ENCODE measurements at places on chromosomes 7 and 10. TPM values are rescaled to one million over a fixed set of nuclear protein-coding genes. Genes with fewer than 3 reads are reported as not detected.
A peak's percentile ranks its signal among the peaks of the same experiment; 100 is the strongest.

The WNT8B gene
- total RNA-seq: 3.8 TPM

The TMEM270 gene
- total RNA-seq: not detected

The AKR1D1 gene
- not detected for total RNA-seq

The MSMB gene
- not detected for total RNA-seq

The PLAC9 gene
- 27.5 TPM for total RNA-seq

The ATRNL1 gene
- 44.1 TPM for total RNA-seq

The COL28A1 gene
- 0.28 TPM for total RNA-seq

The ANKRD1 gene
- total RNA-seq: not detected

DNA sequence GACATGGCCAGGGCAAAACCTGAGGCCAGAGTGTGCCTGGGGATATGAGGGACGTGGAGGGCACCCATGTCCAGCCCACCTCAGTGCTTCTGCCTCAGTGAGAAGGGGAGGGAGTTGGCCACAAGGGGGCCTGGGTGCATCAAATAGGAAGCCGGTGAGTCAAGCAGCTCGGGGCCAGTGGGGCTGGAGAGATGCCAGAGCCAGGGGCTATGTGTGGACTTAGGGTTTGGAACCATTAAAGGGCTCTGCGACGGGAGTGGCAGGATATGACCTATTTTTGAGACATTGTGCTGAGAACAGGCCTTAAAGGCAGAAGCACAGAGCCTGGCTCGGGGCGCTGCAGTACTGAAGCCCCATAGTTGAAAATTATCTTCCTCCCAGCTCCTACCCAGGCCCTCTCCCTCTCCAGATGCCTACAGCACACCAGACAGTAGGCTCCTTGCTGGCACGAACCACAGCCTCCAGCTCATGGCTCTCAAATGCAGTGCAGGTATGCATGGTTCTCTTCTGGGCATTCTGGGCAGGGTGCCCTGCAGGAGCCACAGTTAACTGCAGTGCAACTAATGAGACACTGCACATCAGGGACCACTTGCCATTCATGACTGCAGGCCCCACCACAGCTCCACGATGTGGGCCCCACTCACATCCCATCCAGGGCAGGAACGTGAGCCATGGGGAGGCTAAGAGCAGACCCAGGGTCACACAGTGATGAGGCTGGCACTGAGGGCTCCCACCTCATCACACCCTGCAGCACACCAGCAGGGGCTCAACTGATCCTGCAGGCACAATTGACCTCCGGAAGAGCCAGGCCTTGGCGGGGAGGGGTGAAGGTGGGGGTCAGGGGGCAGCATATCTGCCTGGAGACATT is 7.2 kb upstream of the PGAM2 start:
- peak; percentile 61 for DNase-seq

DNA sequence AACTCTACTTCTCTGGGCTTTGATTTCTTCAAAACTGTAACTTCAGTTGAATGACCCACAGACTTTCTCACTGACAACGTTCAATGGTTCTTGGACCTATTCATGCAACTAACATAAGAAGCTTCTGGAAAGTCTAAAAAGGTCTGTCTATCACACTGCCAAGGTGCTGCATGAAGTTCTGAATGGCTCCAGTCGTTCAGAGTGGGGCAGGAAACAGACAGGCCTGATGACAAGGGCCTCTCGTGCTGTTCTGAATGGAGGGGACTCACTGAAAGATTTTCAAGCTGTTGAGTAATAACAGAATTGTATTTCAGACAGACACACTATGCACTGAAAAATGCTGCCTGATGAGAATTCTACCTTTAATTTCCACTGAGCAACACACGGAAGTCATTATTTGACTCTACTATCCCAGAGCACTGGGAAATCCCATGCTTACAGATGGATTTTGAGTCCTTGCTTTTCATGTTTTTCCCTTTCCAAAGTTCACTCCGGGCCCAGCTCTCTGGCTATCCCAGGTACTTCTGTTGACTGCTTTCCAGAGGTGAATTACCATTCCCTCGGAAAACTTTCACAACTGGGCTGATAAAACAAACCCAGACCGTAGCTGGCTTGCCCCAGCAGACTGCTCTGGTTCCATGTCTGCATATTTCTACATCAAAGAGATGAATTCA is 204.9 kb upstream of the FRMD4A start:
- no peak for DNase-seq

DNA sequence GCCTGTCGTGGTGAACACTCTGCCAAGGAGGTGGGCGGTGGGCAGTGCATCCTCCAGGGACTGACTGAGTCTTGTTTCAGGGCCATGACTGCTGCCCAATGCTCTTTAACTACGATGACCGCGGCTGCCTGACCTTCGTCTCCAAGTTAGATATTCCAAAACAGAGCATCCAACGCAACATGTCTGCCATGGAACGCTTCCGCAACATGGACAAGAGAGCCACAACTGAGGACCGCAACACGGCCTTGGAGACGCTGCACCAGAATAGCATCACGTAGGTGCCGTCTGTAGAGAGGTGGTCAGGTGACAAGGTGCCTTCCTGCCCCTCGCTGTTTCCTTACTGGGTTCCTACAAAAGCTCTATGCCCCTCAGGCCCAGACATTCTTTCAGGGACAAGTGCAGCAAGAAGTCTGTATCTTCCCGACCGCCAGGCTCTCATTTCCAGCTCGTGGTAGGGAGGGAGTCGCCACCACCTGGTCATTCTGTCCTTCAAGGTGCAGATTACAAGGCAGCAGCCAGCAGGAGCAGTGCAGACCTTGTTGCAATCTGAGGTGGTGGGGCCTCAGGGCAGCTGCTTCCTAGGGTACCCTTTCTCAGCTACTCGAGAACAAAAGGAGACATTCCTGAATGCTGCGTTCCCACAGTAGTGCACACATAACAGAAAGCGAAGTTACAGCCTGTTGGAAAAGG is 14.9 kb upstream of the ARPC1B start:
- no peak for DNase-seq

DNA sequence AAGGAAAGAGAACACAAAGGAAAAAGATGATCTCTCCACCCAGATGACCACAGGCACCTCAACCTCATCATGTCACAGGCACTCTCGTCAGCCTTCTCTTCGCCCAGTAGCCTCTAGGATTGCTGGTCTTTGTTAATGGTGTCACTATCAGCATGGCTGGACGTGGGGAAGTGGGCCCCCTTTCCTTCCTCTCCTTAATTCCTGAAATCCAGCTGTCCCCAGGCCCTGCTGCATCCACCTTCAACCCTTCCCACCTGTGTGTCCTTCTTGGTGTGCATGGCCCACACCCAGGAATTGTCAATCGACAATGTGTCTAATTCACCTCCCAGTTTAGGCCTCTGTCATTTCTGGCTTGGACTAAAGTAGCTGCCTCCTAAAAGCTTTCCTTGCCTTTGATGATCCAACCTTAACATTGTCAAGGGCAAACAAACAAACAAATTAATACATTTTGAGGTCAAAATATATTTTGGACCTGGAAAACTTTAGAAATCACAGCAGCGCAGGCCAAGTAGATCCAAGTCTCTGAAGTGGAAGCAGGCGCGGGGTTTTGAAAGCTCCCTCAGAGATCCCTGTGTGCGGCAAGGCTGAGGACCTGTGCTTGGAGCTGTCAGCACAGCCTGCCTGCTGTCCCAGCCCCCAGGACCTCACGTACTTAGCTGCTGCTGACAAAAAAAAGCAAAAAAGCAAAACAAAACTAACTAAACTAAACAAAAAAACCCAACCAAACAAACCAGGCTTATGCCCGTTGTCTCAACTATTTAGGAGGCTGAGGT is 193.3 kb upstream of the LYZL2 start:
- DNase-seq: no peak

- no peak for DNase-seq
These were observed 6.2 kb downstream of the ATP6V0E2 start for GRCh38 chr7:149879766-149880637.

- no peak for DNase-seq
These were observed 12.6 kb upstream of the WDFY4 start for GRCh38 chr10:48671914-48672595.

DNA sequence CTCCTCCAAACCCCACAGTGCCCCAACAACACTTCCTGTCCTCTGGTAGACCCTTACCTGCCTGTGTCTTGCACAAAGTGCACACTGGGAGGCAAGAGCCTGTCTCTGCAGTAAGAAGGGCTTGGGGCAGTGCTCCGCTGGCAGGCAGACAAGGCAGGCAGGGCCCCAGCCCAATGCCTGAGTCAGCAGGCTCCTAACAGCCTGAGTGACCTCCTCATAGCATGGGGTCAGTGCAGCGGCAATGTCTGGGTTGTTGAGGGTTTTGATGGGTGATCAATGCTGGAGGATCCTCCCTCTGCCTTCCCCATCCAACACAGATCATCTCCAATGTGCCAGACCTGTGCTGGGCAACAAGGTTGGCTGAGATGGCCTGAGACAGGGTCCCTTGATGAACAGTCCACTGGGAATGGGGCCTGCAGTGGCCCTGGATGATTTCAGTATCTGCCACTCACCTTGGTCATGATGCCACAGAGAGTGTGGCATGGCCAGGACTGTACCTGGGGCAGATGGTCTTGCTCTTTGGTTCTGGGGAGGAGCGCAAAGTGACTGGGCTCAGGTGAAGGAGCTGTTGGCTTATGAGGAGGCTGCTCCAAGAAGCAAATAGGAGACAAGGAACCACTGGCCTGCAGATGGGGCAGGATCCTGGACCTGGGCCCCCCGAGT is 55.6 kb upstream of the CAMK2B start:
- no peak for DNase-seq

DNA sequence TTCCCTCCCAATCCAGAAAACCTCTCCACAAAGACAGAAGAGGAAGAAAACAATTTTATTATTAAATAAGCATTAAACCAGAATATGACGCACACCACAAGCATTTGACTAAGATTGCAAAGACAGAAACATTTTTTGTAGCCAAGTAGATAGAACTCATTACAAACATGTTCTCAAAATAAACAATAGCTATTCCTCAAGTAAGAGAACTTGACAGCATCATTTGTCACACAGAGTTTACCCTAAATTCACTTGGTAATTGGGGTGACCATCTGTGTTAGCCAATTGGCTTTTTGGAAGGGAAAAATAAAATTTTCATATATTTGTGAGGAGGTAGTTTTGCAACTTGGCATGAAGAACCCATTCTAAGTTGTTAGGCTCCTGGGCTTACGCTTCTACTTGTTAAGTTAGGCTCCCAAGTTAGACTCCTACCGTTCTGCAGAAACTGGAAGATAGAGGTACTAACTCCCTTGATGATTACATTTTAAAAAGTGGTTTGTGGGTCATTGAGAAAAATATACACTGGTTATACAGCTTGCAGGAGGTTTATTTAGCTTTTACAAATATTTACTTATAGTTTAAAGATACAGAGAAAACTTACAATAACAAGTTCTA is 618.6 kb upstream of the CNTNAP2 start:
- no peak for DNase-seq

DNA sequence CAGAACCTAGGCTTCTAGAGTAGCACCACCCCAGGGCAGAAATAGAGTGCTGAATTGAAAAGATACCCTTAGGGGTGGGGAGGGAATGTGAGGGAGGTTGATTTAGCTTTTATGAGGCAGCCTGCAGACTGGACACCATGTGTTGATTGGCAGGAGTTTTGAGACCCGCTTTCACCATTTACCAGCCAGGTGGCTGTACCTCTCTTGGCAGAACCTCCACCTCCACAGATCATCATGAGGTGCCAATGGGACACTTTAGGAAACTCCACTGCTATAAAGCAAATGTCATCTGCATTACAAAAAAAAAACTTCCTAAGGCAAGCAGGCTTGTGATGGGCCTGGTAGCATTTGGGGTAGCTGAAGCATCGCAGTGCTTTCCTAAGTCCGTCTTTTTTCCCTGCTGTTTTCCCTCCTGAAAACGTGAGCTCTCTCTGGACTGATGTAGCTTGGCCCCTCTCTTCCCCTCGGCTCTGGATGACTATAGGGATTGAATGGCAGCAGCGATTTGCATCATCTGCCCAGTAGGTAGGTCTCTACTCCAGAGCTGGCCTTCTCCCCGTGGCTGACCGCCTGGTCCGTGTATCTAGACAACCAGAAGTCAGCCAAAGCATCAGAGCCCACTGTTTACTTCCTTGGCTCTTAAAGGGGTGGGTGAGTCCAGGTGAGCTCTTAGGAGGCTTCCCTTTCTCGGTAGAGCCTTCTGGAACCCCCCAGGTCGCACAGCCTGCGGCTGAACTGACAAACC is 1.3 kb downstream of the PCBD1 start:
- DNase-seq: no peak

GRCh38 chr10:123385508-123386080 is 231.4 kb downstream of the BUB3 start:
- DNase-seq: no peak

DNA sequence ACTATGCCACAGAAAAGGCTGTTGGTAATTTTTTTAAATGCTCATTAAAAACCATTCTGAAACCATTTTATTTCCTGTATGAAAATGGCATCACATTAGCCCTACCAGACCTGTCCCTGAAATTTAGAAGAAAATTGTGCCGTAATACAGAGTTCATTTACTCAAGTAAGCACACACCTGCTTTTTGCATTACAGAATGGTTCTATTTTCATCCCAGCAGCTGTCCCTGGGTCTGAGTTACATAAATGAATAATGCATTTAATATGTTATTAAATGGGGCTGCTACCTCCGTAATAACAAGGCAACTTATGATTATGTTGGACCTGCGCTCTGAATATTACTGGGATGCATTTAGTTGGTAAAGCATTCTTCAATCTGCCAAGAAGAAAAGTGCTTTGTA is 508.9 kb downstream of the SORCS1 start:
- no peak for DNase-seq

- DNase-seq: no peak
These were observed 1060.6 kb downstream of the LRMDA start for GRCh38 chr10:76492026-76492425.

DNA sequence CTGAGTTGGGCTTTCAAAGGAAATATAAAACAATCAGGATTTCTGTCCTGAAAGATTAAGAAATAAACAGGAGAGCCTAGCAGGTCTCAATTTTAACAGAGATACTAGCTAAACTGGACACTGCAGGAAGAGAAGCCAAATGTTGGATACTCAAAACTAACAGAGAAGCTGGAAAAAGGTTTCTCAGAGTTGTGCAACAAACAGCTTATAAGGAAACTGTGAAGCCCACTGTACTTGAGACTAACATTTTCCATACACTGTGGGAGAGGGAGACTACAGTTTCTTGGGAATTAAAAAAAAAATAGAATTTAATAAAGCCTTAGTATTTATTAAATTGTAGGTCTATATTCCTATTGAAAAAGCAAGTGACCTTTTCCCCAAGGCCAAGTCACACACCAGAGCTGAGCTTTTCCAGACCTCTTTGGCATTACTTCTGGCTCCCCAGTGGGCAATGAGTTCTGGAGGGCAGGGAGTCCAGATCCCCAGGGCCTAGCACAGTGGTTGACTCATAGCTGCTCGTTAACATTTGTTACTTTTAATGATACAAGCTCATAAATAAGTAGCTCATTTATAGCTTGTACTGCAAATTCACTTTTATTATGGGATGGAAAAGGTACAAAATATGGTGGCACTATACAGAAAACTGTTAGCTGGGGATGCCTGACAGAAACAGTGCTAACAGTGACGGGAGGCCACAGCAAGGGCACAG is 68.3 kb downstream of the MINDY3 start:
- no peak for DNase-seq

All from neural crest cell (in vitro differentiated cells).